ENCODE measurements at places on chromosomes 6 and 20.

GRCh38 chr6:109000289-109000688 lies 94.4 kb downstream of the SESN1 start:
- DNase-seq: no peak

- no peak for DNase-seq
Observed at GRCh38 chr6:42939810-42940167, 10.5 kb downstream of the CNPY3 start.

DNA sequence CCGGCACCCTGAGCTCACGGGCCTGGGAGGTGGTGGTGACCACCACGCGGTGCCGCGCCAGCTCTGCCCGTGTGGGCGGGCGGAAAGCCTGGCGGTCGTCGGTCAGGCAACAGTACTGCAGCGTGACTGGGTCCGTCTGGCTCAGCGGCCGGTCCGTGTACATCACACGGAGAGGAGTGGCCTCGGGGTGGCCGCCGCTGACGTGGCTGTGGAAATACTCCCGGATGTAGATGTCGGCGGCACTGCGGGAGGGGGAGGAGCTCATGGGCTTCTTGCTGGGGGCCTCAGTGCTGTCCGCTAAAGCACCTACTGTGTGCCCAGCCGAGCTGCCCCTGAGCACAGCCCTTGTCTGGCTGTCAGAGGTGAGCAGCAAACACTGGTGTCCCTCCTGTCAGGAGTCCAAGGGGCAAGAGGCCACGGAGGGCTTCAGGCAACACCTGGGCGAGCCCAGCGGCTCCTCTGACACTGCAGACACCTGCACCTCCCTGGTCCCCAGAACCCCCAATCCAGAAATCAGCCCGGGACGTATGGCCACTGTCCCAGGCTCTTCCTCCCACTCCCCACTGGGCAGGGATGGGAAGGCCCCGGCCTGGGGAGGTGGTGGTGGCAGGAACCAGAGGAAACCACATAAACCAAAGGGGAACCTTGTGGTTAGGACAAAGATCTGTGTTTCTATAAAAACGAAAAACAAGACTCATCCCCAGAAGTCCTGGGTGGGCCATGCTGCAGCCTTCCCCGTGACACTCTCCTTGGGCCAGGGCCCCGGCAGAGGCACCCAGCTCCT lies 6.5 kb downstream of the HELZ2 start:
- no peak for DNase-seq

DNA sequence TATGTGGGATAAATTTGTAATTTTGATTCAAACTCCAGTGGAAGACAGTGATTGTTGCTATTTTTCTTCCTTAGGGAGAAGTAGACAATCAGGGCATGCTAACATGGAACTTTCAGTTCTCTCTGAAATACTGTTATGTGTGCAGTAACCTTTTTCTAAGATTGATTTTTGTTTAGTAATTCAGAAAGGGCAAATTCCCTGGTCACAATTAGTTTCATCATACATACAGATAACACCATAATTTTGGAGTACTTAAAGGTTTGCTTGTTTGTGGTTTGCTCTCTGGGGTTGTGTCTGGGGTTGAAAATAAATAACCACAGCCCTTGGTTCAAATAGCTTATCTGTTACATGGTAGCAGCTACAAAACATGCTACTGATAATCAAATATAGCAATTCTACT lies 34.4 kb downstream of the ADGRG6 start:
- DNase-seq: no peak

DNA sequence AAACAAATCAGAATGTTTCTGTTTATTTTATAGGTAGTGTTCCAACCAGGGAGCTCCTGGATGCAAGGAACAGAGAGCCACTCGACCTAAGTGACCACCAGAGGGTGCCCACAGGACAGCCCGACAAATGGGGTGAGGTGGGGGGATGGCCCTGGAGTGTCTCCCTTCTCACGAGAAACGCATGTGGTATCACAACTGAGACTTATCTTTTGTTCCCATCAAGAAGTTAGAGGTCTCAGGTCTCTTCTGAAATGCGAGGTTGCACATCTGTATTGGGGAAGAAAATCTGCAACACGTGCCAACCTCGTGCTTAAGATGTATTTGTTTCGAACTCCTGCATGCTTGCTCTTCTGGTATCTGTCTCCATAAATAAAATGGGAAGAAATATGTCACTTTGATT lies 104.0 kb downstream of the ISM1 start:
- no peak for DNase-seq

GRCh38 chr6:93165850-93166430 lies 253.4 kb downstream of the EPHA7 start:
- DNase-seq: no peak

GRCh38 chr6:134123666-134124208 lies 71.3 kb upstream of the SLC2A12 start:
- DNase-seq: peak; percentile 33
